ENCODE measurements at places on chromosomes 3 and 15. TPM values are rescaled to one million over a fixed set of nuclear protein-coding genes. Genes with fewer than 3 reads are reported as not detected.

KBTBD13 gene
- not detected for total RNA-seq

PSMD6 gene
- 108 TPM for total RNA-seq

- no peak overlapping the region for H3K4me3 ChIP-seq
- no peaks in the 10 kb centered on the region for H3K4me1 ChIP-seq
- DNase-seq, result no peak
- H3K36me3 ChIP-seq, result peaks cover 9% of the 10 kb centered on the region
- no peak overlapping the region for H3K27ac ChIP-seq
These were observed 11.9 kb upstream of the CLASP2 start for GRCh38 chr3:33729993-33730392.

GRCh38 chr15:94008104-94009074, 223.0 kb upstream of the MCTP2 start:
- no peak overlapping the region for H3K27ac ChIP-seq
- H3K4me3 ChIP-seq, result no peak overlapping the region
- H3K36me3 ChIP-seq, result no peaks in the 10 kb centered on the region
- no peaks in the 10 kb centered on the region for H3K27me3 ChIP-seq

- H3K4me3 ChIP-seq, result no peak overlapping the region
- no peak for DNase-seq
- H3K27me3 ChIP-seq, result no peaks in the 10 kb centered on the region
- H3K36me3 ChIP-seq, result no peaks in the 10 kb centered on the region
These were observed 35.7 kb upstream of the DLG1 start for GRCh38 chr3:197333901-197334639.

DNA sequence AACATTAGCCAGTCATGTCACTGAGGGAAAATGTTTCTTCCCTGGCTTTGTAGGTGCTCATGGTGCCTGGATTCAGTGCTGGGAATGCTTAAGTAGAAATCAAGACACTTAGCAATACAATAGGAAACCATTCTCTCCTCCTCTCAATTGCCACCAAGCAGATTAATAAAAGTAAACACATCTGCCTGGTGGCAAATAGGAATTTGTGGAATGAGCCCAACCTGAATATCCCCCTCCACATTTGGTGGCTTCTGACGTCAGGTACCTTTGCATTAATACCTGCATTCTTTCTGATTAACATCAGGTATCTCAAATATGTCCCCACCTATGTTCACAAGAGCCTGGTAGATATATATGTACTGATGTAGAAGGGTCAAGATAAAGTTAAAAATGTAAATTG, 42.7 kb downstream of the PPP2R3A start:
- no peaks in the 10 kb centered on the region for H3K27me3 ChIP-seq
- H3K4me1 ChIP-seq, result peaks cover 13% of the 10 kb centered on the region
- DNase-seq, result peak; percentile 18
- H3K27ac ChIP-seq, result 0 out of 2 replicates have a peak overlapping the region, but pooled peaks have one; percentile 7
- H3K36me3 ChIP-seq, result no peaks in the 10 kb centered on the region
- no peak overlapping the region for H3K4me3 ChIP-seq
